ENCODE measurements at places on chromosomes 13 and 19.
A peak's percentile ranks its signal among the peaks of the same experiment; 100 is the strongest.

- DNase-seq, result peak; percentile 64
Observed at GRCh38 chr19:9847087-9847671, 12.1 kb downstream of the PIN1 start.

- no peak for DNase-seq
Observed at GRCh38 chr19:51016798-51017683, 2.5 kb downstream of the KLK10 start.

GRCh38 chr13:26485288-26485687, 72.2 kb upstream of the WASF3 start:
- DNase-seq, result no peak

GRCh38 chr19:1512671-1513498, at the start of gene ADAMTSL5:
Gene ADAMTSL5 (minus strand): TSS chr19:1513019. CDS start chr19:1510943, 2,076 bp downstream.
- peak; percentile 74 for DNase-seq

DNA sequence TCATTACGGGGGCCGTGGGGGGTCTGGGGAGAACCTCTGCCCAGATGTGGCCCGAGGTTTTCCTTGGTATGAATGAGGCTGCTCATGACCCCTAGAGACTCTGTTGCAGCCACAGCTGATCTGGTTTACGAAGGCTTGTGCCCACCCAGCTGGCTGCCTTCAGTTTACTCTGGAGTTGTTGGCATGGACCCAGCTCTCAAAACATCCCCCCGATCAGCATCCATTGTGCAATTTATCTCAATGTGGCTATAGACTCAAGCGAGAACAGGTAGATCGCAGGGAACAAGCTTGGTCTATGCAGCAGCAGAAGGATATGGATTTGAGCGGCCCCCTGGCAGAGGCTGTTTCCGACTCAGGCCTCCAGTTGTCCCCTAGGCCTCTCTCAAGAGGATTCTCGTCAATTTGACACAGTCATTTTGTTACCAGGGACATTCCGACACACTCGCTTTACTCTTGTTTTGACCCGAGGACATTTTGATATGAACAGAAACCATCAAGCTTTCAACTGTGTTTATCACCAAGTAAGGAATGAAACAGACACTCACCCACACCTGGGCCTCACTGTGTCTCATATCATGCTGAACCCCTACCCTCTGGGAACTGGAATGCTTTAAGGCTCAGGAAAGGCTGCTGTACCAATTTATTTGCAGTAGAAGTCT, 161.5 kb downstream of the KATNAL1 start:
- DNase-seq, result no peak

GRCh38 chr13:80473695-80474094, 132.8 kb upstream of the SPRY2 start:
- no peak for DNase-seq

GRCh38 chr13:20359335-20359734, 127.2 kb upstream of the GJB6 start:
- no peak for DNase-seq
